ENCODE measurements at places on chromosomes 16 and 17.

DNA sequence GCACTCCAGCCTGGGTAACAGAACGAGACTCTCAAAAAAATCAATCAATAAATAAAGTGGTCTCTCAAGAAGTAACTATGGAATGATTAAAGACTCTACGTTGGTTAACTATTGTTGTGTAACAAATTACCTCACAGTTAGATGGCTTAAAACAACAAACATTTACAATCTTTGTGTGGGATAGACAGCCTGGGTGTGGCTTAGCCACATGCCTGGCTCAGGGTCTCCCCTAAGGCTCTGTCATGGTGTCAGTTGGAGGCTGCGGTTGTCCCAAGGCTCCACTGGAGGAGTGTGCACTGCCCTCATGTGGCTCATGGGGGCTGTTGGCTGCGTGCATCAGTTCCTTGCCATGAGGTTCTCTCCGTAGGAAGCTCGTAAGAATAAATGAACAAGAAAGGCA, 294.5 kb downstream of the SNX29 start:
- no peak for DNase-seq

- DNase-seq, result no peak
These were observed 13.5 kb downstream of the LGALS3BP start for GRCh38 chr17:78966123-78966813.

GRCh38 chr17:58324056-58324408, 4.6 kb downstream of the TSPOAP1 start:
- DNase-seq, result no peak

DNA sequence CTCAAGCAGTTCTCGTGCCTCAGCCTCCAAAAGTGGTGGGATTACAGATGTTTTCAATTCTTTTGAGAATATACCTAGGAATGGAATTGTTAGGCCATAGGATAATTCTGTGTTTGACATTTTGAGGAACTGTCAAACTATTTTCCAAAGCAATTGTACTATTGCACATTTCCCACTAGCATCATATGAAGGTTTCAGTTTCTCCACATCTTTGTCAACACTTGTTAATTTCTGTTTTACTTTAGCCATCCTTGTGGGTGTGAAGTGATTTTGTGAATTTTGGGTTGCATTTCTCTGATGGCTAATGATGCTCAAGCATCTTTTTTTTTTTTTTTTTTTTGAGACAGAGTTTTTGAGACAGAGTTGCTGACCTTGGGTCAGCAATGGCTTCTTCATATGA, 6.2 kb downstream of the NT5M start:
- DNase-seq, result no peak

DNA sequence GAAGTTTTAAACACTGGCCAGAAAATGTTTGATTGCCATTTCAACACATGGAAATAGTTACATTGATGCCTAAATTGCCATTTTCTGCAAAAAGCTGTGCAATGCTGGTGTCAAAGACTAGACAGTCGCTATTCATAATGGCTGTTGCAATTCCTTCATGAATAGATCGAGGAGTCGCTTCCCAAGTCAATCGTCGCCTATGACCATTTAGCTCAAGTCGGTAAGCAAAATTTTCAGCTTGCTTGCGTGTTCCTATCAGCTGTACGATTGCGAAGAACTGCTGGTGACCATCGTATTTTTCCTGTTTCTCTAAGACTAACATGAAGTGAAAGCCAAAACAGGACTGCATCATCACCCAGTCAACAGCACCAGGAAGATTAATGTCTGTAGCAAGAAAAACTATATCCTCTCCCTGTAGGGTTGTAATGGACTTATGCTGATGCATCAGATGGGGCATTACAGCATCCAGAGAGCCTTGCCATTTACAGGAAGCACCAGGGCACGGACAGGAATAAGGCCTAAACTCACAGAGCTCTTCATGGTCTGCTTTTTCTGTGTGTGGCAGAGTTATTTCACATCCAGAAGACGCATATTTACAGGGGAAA, 23.6 kb downstream of the SIAH1 start:
- DNase-seq, result no peak

DNA sequence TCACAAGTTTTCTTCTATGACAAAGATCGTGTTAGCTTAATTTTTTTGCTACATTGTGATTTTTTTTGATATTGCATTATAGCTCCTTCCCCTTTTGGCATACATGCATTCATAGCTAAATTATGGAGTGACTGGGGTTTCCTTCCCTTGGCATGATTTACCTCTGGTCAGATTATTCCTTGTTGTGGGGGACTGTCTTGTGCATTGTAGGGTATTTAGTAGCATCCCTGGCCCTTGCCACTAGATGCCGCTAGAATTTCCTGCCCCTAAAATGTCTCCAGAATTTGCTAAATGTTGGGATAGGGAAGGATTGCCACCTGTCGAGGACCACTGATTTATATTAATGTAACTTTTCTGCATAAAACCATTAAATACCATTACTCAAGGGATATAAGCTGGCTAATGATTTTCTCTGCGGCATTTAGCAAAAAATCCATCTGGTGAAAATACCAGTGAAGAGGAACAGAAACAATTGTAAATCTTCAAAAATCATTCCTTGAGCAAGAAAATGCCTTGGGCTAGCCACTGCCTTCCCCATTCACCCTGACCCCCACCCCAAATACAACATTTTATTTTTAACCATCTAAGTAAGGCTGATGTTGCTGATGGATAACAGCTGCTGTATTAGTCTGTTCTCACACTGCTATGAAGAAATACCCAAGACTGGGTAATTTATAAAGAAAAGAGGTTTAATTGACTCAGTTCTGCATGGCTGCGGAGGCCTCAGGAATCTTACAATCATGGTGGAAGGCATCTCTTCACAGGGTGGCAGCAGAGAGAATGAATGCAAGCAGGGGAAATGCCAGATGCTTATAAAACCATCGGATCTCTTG, 195.2 kb downstream of the MAP2K6 start:
- no peak for DNase-seq

DNA sequence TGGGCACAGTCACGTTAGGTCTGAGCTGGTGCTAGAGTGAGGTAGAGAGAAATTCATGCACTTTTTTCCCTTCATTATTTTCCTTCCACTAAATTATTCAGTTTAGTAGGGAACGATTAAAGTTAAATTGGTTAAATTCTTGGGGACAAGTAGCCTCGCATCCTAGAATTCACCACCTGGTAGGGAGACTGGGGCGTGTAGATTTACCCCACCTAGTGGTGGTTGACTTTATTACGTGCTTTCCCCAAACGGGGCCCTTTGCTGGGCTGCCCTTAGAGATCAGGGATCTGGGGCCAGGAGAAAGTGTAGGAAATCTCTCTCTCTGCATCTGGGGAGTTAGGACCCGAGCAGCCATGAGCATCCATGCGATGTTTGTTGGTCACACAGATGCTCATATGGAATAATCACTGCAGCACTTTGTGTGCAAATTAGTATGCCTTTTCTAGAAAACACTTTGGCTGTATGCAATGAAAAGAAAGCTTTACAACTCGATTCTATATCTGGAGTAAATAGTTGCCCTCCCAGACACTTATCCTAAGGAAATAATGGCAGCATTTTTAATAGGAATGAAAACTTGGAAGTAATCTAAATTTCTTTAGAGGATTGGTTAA, 107.0 kb downstream of the PLCG2 start:
- no peak for DNase-seq

DNA sequence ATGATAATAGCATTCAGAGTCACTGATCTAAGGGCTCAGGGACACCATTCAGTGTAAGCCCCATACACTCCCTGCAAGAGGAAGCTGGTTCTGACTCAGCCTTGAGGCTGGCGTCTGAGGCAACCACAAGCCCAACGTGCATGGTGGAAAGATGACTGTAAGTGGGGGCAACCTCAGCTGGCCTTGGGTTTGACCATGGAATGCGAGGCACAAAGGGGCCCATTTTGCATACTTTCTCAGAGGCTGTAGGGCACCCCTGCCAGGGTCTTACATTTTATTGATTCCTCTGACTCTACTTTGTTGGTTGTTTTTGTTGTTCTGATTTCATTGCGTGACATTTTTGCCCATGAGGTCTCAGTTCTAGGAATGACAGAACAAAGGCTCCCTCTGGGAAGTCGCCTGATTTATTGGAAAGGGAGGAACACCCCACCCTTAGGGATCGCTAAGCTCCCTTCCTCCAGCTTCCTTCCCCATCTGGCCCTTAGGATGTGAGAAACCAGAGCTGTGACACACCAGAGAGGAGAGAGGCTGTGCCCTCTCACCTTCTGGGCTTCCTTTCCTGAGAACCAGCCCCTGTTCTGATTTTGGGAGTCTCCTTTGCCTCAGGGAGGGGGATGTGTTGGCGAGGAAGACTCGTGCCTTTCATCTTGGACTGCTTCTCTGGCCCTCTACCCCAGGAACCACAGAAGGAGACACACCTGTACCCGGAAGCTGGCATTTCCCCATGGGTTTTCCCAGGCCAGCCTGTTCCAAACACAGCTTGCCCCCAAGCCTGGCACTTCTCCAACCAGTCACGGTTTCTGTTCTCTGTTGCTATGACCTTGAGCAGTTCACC, 5.6 kb upstream of the CIITA start:
- no peak for DNase-seq

- DNase-seq, result no peak
These were observed 134.2 kb downstream of the CMIP start for GRCh38 chr16:81578636-81579413.

GRCh38 chr16:67346341-67346740, 19.7 kb downstream of the LRRC36 start:
- DNase-seq, result peak; percentile 30

- DNase-seq, result no peak
These were observed 471.6 kb upstream of the ERCC4 start for GRCh38 chr16:13448346-13448745.

- DNase-seq, result peak; percentile 19
These were observed 10.0 kb downstream of the TMEM235 start for GRCh38 chr17:78241277-78242023.

- DNase-seq, result no peak
These were observed 35.0 kb upstream of the SLC5A10 start for GRCh38 chr17:18916816-18917500.

DNA sequence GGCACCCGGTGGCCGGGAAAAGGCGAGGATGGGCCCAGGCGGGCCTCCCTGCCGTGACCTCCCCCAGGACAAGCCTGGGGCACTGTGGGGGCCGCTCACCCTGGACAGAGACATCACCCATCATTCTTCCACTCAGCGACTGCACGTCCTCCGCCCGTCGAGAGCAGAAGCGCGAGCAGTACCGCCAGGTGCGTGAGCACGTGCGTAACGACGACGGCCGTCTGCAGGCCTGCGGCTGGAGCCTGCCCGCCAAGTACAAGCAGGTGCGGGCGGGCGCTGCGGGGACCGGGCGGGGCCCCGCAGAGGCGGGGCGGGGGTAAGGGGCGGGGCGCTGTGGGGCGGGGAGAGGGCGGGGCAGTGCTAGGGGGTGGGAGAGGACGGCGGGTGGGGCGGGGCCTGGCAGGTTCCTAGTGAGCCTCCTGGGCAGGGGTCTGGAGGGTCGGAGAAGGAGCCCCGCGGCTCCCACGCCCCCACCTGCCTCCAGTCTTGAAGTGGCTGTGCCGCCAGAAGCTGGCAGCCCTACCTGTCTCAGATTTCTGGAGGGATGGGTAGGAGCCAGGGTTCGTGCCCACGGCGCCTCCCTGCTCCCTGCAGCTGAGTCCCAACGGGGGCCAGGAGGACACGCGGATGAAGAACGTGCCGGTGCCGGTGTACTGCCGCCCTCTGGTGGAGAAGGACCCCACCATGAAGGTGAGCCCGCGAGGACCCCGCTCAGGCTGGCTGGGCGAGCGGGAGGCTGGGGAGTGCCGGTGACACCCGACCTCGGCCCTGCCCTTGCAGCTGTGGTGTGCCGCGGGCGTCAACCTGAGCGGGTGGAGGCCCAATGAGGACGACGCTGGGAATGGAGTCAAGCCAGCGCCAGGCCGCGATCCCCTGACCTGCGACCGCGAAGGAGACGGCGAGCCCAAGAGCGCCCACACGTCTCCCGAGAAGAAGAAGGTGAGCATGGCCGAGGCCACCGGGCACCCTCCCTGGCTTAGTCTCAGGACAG, 7.5 kb downstream of the NME3 start:
- no peak for DNase-seq

DNA sequence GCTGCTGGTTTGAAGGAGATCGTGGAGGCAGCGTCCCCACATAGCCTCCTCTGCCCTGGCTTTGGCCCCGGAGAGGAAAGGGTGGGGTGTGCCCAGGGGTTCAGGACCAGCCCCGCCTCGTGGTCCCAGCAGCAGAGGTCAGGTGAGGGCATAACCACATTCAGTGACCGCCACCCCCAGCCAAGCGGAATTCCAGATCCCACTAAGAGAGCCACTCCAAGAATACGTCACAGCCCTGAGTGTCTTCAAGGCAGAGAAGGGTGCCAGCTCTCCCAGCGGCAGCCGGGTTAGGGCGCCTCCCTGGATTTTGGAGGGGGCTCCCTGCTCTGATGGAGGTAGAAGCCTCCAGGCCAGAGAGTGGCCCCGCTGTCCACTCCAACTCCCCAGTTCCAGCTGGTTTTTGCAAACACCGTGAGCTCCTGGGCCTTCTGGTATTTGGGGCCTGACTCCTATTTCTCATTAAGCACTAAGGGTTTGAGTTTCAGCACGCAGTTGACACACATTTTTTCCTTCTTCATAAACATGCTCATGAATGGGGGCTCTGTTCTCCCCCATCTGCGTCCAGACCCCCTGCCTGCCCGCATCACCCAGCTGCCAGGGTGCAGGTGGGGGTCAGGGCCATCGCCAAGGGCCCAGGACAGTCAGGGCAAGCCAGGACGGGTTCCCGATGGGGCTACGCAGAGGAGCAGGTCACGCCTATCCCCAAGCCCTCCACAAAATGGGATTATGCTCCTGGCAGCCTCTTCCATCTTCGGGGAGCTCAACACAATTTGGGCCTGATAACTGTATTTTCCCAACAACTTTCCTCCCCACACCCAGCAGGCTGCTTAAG, 98.4 kb upstream of the PLCG2 start:
- DNase-seq, result no peak
